ENCODE measurements at places on chromosomes 11 and 22. TPM values are rescaled to one million over a fixed set of nuclear protein-coding genes. Genes with fewer than 3 reads are reported as not detected.

The SCGB1A1 gene
- total RNA-seq = not detected

The CFAP300 gene
- total RNA-seq = not detected

- H3K4me3 ChIP-seq = no peak overlapping the region
- H3K36me3 ChIP-seq = peaks cover 35% of the 10 kb centered on the region
- DNase-seq = no peak
- no peaks in the 10 kb centered on the region for H3K27me3 ChIP-seq
- peaks cover 16% of the 10 kb centered on the region for H3K4me1 ChIP-seq
These were observed 18.6 kb downstream of the PPP6R2 start for GRCh38 chr22:50361688-50362087.

DNA sequence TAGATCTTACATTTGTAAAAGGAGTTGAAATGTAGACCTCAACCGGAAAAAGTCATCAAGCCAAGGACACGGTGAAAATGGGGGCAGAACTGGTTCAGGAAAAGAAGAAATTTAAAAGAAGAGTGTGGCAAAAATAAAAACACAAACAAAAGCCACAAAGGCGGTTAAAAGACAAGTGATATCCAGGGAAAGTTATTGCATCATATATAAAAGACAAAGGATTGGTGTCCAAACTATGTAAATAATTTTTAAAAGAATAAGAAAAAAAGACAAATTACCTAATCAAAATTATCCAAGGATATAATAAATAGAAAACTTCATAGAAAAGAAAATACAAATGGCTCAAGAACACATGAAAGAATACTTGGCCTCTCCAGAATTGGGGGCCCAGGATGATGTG, 45.1 kb upstream of the OPCML start:
- no peak for DNase-seq
- no peaks in the 10 kb centered on the region for H3K36me3 ChIP-seq
- H3K4me3 ChIP-seq = no peak overlapping the region
- H3K27ac ChIP-seq = no peak overlapping the region
- H3K27me3 ChIP-seq = no peaks in the 10 kb centered on the region

- DNase-seq = no peak
- peaks cover 68% of the 10 kb centered on the region for H3K36me3 ChIP-seq
- H3K27ac ChIP-seq = no peak overlapping the region
These were observed 45.5 kb downstream of the FAR1 start for GRCh38 chr11:13713982-13714381.

- peaks cover 41% of the 10 kb centered on the region for H3K4me1 ChIP-seq
- no peak overlapping the region for H3K27ac ChIP-seq
- H3K27me3 ChIP-seq = no peaks in the 10 kb centered on the region
- peaks cover 23% of the 10 kb centered on the region for H3K36me3 ChIP-seq
These were observed 32.7 kb downstream of the DENND5A start for GRCh38 chr11:9232482-9232881.

DNA sequence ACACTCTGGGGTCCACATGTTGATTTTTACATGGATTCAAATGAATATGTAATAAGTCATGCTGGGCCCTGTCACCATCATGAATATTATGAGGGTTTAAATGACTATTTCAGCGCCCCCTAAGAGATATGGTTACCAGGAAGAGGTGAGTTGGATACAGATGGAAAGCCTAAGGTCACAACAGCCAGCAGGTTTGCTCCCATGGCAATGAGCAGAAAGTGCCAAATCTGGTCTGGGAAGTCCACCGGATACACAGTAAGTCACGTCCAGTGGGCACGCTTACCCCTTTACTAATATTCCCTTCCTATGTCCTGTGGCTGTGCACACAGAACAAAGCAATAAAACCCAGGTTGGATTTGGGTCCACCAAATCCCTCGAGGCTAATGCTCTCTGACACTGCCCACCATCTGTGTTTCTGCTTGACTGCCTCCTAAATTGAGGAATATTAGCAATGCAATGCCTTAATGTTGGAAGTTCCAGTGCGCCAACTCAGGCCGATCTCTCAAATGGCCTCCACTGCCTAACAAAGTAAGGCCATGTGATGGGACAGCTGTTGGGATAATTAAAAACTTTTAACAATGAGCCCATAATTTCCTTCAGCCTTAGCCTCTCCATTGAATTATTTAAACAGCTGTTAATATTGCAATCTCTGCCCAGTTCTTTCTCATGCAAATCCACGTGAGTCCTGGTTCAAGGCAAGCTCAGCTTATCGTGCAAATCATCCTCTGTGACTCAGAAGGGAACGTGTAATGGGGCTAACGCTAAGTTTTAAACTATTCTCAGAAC, 97.6 kb downstream of the SLC1A2 start:
- no peak for DNase-seq
- H3K36me3 ChIP-seq = no peaks in the 10 kb centered on the region
- H3K4me1 ChIP-seq = peaks cover 5% of the 10 kb centered on the region
- no peak overlapping the region for H3K27ac ChIP-seq
- no peak overlapping the region for H3K4me3 ChIP-seq
